ENCODE measurements at places on chromosomes 5 and 9.

DNA sequence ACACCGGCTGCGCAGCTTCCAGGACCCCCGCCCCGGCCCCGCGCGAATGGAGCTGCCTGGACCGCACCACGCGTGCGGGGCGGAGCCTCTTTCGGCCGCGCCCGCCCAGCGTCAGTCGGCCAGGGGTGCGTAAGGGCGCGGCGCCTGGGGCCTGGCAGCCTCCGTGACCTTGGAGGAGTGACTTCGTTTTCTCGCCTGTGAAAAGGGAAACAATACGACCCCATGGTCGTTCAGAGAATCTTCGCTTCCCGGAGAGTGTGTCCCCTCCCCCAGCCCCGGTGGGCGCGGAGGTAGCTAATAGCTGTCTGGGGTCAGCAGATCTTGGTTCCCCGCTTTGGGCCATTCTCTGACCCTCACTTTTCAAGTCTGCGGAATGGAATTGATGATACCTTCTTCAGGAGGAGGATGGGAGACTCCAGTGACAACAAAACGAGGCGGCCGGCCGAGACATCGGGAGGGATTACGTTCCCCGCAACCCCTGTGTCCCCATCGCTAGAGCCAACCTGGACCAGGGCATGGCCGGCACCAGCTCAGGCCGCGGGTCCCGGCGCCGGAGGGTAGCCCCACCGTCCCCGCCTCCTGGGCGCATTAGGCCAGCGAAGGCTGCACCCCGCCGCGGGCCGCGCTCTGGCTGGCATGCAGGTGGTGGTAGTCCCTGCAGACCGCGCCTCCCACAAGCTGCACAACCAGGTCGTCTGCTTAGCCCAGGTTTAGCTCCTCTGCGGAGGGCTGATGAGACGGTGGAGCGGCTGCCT, 5.5 kb upstream of the CDHR2 start:
- no peak for DNase-seq

- DNase-seq, result no peak
These were observed 413.4 kb downstream of the TMEM38B start for GRCh38 chr9:106107716-106108115.

GRCh38 chr5:35856765-35857351, at the start of gene IL7R:
IL7R (plus strand) TSS chr5:35856891; CDS start chr5:35856978, 87 bp downstream.
- DNase-seq, result no peak

DNA sequence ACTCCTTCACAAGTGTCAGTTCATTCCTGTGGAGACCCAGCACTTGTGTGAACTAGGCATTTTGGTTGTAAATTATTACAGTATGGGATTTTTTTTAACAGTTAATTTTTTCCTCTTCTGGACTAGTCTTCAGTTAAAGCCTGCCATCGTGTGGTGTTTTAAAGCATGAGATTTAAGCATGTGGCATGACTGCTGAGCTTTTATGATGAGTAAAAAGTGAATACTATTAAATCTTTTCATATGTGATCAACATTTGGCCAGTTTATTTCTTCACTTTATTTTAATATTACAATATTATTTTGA, 25.0 kb downstream of the LMNB1 start:
- DNase-seq, result no peak

DNA sequence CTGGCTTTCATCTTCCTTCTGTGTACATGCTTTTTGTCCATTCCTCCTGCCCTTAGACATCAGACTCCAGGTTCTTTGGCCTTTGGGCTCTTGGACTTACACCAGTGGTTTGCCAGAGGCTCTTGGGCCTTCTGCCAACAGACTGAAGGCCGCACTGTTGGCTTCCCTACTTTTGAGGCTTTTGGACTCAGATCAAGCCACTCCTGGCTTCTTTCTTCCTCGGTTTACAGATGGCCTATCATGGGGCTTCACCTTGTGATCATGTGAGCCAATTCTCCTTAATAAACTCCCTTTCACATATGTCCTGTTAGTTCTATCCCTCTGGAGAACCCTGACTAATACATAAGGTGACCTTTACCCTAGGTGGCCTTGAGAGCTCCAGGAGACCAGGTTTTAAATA, 189.1 kb upstream of the CCNG1 start:
- no peak for DNase-seq

DNA sequence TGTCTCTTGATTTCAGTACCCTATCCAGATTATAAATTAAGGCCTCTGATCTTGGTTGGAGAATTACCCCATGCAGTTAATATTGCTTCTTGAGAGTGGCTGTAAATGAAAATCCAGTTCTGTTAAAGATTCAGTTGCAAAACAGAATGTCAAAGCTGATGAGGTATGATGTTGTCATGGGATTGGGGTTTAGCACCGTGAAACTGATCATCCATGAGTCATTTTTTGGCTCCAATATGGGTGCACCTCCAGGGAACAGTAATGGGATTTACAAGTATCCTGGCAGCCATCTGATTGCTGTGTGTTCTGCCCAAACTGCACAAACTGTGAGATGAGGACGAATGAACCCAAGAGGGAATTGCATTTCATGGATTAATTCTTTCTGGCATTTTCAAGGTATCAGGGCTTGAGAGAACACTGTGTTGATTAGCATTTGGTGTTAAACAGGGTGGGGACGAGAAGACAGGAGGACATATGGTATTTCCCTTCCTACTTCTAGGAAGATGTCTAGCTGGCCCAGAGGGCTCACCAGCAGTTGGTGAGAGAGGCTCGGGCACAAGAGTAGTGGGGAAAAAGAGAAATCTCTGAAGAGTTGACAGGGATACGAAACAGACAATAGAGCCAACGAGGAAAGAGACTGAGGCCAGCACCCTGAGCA, 214.7 kb downstream of the GAS1 start:
- DNase-seq, result peak; percentile 83

GRCh38 chr5:146510559-146511125, 5.3 kb downstream of the GPR151 start:
- no peak for DNase-seq

GRCh38 chr5:121867403-121867802, 15.7 kb downstream of the FTMT start:
- DNase-seq, result no peak

- no peak for DNase-seq
These were observed 525.8 kb upstream of the FTMT start for GRCh38 chr5:121325930-121326329.

DNA sequence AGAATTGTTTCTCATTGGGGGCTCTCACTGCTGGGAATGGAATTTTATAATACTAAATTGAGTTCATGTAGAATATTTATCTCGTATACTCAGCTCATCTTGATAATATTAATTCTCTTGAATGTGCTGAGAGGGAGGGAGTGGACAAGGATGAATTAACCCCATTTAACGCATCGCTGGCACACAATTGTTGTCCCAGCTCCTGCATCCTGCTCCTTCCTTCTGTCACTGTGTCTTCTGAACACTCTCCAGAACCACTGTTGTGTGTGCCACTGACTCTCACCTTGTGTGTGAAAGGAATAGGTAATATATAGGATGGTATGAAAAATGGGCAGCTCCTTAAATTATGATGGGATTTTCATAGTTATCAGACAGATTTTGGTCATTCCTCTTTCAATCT, 267.3 kb downstream of the MTRR start:
- no peak for DNase-seq

GRCh38 chr5:131595088-131596033, 39.7 kb downstream of the RAPGEF6 start:
- no peak for DNase-seq

- no peak for DNase-seq
These were observed 25.4 kb downstream of the HRH2 start for GRCh38 chr5:175683231-175683630.

GRCh38 chr5:88979244-88979643, 96.3 kb upstream of the MEF2C start:
- no peak for DNase-seq

DNA sequence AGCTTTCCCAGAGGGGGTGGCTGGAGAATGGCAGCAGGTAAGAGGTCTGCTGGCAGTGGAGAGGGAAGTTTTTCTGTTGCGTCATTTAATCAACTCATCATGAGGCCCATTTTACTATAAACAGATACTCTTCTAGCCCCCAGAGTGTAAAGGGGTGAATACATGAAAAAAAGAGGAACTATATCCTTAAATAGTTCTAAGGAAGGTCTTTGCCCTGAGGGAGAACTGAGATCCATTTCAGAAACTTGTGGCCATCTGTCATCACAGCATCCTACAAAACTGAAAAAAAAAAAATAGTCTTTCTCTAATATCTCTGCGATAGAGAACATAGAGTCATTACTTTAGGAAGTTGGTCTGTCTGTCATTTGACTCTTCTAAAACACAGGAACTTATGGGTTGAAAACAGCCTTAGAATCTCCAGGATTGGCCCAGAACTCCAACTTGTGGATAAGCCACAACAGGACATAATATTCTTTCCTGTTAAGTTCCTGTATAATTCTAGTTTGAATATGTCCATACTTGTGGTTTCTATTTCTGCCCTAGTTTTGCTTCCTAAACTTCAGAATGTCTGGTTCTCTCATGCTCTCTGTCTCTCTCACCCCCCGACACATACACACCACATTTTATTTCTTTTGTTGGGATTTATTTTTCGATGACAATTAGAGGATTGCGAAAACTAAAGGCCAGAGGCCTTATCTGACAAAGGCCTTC, 238.5 kb upstream of the PIK3R1 start:
- DNase-seq, result no peak

DNA sequence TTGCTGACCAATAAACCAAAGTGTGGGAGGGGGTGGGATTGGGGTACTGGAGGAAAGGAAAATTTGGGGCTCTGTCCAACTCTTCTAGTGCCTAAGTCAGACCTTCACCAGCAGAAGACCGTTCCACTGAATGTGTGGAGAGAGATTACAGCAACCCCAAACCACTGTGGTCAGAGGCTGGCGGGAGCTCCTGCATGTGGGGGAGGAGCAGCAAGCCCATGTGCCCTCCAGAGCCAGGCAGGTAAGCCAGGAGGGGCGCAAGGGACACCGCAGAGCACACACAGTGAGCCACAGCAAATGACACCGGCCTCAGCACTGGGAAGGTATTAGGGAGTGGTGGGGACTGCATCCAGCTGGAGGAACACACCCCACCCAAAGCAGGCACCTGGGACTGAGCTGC, 62.9 kb downstream of the SMIM23 start:
- DNase-seq, result no peak

- DNase-seq, result no peak
These were observed 323.7 kb upstream of the CD180 start for GRCh38 chr5:67520161-67520908.

DNA sequence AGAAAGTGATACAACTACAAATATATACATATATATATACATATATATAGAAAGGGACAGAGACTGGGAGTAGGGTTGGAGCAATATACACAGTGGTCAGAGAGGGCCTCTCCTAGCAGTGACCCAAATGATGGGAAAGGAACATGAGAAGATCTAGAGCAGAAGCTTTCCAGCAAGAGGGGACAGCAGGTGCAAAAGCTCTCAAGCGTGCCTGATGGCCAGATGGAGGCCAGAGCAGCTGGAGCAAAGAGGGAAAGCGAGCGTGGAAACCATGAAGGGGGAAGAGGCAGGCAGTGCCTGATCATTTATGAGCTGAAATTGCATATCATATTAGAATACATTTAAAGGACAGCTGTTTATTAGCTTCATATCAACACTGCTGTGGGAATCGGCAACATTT, 7.6 kb upstream of the GRPEL2 start:
- DNase-seq, result no peak

DNA sequence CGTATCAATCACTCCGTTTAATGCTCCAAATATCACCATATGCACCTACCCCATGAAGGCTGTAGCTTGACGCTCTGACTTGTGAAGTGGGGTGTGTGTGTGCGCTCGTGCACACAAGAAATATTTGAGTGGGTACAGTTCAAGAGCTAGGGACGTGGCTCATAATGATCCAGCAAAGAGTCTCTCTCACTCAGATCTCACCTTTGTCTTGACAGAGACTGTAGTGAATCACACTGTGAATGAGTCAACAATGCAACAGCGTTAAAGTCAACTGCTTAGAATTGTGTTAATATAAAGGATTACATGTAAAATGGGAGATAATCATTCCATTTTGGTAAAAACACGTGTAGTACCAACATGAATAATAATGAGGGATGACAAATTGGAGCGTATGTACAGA, 119.4 kb downstream of the MED27 start:
- no peak for DNase-seq

- DNase-seq, result no peak
These were observed 144.1 kb upstream of the ACTBL2 start for GRCh38 chr5:57626703-57627102.

- DNase-seq, result peak; percentile 82
These were observed 168.8 kb upstream of the RAI14 start for GRCh38 chr5:34487159-34487879.

DNA sequence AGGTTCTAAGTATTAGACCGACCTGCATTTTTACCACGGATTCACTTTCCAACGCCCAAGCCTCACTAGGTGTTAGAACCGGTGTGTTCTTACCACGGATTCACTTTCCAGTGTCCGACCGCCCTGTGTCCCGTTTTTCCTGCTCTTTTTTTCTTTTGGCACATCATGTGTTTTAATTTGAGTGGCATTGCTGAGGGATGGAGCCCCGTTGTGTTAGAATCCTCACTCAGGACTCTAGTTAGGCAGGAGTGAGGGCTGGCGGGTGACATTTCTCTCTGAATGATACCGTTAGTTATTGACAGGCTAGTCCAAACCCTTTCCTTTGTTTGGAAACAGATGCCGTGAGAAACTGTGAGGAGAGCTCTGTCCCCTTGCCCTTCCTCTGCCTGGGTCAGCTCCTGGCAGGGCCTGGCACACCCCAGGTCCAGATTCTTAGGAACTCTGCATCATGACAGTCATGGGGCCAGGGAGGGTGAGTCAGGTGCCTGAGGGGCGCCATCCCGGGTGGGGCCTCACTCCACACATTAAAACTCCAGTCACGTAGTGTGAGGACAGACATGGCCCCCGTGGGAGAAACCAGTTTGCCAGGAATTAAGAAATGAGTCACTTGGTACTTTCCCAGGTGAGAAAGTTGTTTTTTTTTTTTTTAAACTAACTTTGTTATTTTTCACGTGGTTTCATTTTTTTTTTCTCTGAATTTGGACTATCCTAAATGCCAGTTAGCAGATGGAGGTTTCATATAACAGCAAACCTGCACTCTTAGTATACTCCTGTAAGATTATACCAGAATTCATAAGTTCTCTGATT, 15.8 kb downstream of the EXOC3 start:
- DNase-seq, result peak; percentile 65

DNA sequence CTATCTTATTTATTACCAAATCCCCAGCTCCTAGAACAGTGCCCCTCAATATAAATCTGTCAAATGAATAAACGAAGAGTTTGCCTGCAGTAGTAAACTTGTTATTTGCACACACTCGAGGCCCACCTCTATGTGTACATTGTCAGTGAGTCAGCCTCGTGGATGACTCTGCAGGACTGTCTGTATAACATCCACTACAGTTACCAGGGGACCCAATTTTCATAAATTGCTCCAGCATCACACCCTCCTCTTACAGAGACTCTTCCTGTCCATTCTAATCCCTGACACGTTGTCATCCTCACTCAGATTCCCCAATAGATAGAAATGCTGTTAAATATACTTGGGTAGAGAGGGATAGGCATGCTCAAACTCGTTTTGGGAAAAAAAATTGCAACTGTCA, 478.5 kb downstream of the RAB3C start:
- DNase-seq, result no peak

- no peak for DNase-seq
These were observed 76.7 kb upstream of the CCNG1 start for GRCh38 chr5:163360656-163361055.

DNA sequence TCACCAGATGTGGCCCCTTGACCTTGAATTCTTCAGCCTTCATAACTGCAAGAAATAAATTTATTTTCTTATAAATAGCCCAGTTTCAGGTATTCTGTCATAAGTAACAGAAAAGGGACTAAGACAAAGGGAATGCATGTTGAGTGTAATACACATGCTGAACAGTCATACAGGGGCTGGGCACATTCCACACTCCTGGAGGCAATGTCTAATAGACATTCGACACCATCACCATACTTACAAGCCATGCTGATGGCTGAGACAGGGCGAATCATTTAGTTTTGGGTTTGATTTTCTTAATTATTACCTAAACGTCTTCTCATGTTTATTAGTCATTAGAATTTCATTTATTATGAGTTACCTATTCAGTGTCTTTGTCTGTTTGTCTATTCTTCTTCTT, 68.5 kb downstream of the TENT4A start:
- no peak for DNase-seq
